ENCODE measurements at places on chromosomes 1 and 21.

GRCh38 chr1:97895278-97895677, 25.6 kb downstream of the DPYD start:
- DNase-seq = no peak

- DNase-seq = no peak
Observed at GRCh38 chr1:40226192-40226591, 21.5 kb upstream of the TMCO2 start.

DNA sequence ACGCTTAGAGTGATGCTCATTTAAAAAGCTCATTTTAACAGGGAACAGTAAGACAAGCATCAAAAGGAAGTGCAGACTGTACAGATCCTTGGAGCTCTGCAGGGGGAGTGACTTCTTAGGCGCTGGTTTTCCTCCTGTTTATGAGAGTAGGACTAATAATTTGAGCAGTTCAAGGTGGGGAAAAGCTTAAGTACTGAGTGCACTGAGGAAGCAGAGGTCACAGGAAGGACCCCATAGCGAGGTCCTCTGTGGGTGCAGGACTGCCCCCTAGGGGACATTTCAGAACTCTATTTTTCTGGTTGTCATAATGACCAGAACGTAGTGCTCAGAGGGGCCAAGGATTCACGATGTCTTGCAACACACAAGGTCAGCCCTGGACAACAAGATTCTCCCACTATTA, 112.1 kb downstream of the HLCS start:
- peak; percentile 50 for DNase-seq

DNA sequence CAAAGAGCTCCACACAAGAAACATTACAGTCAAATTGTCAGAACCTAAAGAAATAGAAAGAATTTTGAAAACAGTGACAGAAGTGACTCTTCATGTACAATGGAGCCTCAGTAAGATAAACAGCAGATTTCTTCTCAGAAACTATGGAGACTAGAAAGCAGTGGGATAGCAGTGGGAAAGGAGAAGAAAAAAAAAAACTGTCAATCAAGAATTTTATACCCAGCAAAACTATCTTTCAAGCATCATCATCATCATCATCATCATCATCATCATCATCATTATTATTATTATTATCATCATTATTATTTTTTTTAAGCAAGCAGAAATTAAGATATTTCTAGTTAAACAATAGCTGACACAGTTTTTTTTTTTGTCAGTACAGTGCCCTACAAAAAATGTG, 24.2 kb downstream of the CEP170 start:
- no peak for DNase-seq

GRCh38 chr1:226872437-226872836, 2.0 kb downstream of the PSEN2 start:
- DNase-seq = no peak

GRCh38 chr1:12592496-12592895, 25.5 kb downstream of the DHRS3 start:
- no peak for DNase-seq

DNA sequence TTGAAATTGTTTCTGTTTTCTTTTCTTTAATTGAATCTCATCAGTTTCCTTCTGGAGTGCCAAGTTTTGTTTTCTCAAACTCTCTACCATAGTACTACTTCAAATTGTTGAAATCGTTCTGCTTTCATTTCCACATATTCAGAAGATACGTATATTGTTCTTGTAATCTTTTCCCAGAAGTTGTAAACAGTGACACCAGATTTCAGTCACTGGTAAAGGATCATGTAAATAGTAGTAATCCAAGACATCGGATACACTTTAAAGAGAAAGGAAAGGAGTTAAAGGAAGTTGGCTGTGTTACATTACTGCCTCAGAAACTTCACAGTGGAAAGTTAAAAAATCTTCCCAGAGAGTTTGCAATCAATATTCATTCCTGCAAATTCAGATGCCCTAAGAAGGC, 67.5 kb downstream of the RGL1 start:
- DNase-seq = no peak

DNA sequence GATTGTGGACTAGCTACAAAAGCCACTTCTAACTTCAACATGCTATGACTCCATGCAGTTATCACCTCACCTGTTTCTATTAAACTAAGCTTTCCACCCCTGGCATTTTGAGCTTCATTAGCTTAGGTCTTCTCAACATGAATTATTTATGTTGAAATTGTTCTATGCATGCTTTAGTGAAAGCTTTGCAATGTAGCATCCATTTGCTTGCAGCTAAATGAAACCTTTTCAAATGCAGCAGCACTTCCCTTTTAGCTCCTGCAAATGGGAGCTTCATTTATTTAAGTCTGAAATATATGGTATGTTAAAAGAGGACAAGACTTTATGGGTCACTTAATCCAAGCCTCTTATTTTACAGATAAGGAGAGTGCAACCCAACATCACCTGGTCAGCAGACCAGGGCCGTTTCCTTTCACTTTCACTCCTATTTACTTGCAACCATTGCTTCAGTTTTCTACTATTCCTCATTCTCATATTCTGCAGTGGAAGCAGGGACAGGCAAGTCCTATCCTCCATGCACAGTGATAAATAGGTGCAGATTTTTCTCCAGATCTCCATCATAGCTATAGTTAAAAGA, 56.4 kb upstream of the SAMSN1 start:
- no peak for DNase-seq

DNA sequence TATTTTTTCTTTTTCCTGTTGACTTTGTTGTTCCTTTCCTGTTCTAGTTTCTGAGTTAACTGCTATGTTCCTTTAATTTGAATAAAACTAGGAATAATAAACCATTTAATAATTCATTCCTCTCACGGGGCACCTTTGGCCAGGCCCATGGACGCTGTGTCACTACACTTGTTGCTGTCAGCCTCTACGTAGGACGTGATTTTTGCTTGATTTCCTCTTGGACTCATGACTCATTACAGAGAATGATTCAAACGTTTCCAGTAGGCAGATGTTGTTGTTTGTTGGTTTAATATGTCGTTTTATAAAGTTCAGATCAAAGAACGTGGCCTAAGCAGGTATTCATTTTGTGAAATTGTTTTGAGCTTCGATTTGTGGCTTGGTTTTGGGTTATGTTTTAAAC, 9.1 kb upstream of the SLC19A1 start:
- DNase-seq = peak; percentile 34
